ENCODE measurements at places on chromosomes 3 and 15. TPM values are rescaled to one million over a fixed set of nuclear protein-coding genes. Genes with fewer than 3 reads are reported as not detected.

The OCA2 gene
- 9.0 TPM for polyA plus RNA-seq

The ANKUB1 gene
- 0.52 TPM for polyA plus RNA-seq

DNA sequence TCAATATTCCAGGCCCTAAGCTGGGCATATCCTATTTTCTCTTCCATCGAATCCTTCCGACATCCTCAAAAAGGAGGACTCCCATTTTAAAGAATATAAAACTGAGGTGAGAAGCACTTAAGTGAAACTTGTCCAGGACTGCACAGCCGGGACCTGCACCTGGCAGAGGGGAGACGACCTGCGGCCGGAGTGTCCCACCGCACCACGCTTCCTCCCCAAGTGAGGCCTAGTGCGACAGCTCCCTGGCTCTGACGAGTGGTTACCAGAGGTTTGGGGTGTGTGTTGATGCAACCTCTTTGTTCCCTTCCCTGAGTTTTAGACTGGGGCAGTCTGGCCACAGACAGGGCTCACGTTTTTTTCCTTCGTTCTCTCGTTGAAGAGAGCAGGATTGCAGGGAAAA lies 24.9 kb upstream of the ATP2B2 start:
- DNase-seq: no peak

DNA sequence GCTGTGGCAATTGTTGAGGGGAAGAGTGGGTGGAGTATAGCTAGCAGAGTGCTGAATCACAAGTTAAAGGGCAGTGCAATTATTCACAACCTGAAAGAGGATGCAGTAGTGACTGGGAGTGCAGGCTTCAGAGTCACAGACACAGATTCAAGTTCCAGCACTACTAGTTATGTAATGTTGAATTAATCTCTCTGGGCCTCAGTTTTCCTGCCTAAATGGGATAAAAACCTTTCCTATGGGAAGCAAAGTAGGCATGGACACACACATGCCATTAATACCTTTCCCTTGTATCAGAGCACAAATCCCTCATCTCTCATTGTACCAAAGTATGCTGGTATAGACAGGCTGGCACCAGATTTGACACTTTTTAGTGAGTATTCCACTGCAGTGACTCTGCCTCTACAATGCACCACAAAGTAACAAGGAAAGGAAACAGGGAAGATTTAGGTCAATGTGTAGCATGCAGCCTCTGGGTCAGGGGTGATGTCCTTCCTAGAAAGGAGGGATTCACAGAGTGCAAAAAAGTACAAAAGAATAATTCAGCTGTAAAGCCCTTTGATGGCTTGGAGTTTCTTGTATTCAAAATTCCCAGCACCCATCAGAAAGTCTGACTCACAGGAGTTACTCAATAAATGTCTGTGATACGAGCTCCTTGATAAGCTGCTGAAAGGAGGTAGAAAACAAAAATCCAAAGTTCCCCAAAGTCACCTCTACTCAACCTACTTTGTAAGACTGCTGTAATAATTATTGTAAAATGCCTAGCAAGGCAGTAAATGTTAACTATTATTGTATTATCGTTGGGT lies 507.5 kb upstream of the TGFBR2 start:
- DNase-seq: no peak

The SPINT1 gene
- polyA plus RNA-seq: 66.7 TPM

The USP50 gene
- polyA plus RNA-seq: 1.5 TPM

- DNase-seq: no peak
Observed at GRCh38 chr15:34359416-34359815, 7.6 kb downstream of the LPCAT4 start.

DNA sequence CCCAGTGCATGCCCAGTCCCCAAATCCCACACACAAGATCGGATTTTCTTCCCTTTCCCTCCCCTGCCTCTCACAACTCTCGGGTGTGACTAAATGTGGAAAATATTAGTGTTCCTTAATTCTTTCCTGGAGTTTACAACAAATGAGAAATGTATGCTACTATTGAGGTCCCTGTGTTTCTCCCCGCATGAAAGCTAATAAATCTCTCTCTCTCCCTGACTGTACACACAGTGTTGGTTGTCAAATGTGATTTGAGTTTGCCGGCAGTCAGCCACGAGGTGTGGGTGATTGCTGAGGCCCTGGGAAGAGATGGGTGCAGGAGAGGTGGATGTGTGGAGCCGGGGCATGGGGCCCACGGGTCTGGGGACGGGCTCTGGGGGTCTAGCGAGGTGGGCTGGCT lies 161.4 kb upstream of the IQSEC1 start:
- DNase-seq: no peak

The DCUN1D1 gene
- 62.2 TPM for polyA plus RNA-seq

The ACKR2 gene
- 2.7 TPM for polyA plus RNA-seq

DNA sequence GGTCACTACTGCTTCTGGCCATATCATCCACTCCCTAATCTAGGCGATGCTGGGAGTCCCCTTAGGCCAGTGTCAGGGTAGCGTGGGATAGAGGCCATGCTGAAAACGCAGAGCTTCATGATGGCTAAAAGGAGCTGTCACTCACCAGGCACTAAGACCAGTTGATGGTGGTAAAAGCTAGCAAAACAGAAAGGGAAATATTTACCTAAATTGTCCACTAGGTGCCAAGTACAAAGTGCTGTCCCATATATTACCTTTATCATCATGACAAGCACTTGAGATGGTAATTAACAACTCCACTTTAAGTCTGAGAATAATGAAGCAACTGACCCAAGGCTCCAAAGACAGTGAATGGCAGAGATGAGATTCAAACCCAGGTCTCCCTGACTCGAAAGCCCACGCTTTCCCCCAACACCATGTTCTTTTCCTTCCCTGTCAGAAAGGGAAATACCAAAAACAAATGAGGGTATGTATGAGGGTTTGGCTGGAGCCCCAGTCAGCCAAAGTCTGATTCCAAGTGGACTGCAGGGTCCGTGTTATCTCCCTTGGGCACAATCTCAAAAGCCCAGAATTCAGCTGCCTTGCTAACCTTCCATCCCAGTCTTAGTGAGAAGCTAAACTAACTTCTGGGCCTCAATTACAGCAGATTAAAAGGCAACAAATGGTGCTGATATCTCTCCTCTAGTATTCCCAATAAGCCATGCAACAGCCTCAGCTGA lies 84.7 kb downstream of the RBPMS2 start:
- DNase-seq: no peak

The PFKFB4 gene
- 4.3 TPM for polyA plus RNA-seq

All from left kidney (tissue), 8 donors.